Retinal pigment epithelial cell (primary cell): ENCODE measurements at places on chromosomes 4 and X.

GRCh38 chrX:131225078-131225477 lies 64.0 kb downstream of the IGSF1 start:
- no peak for DNase-seq

DNA sequence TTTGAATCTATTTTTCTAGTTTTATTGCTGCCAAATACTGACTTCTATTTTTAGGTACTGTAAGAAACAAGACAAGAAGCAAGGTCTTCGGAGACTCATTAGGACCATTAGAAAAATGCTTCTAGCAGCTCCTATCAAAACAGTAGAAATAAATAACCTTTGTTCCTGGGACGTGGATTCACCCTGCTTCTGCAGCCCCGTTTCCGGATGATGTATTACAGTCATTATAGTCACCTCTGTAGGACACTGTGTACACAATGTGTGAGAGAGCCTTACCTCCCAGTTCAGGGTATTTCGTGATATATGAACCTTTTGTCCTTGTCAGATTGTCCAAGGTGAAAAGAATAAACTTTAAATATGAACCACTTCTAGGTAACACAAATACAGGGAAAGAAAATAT lies 484.0 kb upstream of the TECRL start:
- DNase-seq = no peak

DNA sequence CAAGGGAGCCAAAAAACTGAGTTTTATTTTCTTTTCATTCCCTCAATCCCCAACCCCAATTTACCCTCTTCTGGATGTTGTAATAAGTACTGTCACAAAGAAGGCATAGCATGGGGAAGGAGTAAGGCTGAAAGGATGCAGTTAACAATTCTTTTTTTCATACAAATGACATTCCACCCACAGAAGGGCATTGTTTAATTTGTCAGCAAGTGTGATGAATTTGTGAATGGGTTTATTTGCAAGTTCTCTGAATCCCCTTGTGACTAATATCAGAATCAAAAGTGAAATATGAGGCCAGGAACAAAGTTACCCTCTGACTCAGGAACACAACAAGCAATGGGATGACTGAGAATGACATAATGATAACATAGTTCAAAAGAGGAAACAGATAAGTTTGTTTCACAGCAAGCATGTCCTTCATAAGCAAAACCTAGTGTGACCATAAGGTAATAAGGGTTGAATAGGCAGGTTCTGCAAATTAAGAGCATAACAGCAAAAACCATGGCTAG lies 2.1 kb downstream of the GEMIN8 start:
- no peak for DNase-seq

DNA sequence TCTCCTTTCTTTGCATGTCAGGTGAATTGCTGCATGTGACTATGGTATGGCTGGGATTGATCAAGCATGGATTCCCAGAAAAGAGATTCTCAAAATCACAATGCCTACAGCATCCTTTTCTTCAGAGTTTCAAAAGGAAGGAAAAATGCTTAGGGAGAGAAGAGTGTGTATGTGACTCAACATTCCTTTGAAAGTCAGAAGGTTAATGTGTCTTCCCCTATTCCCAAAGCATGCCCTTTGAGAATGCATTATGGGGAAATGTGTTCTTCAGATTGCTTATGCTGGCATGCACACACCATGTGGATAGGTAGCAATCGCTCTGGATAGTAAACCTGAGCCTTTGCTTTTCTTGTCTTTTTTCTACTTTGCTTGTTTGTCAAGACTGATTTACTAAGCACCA lies 78.5 kb downstream of the ELOVL6 start:
- DNase-seq = no peak

GRCh38 chrX:68254738-68255645 lies 178.3 kb downstream of the OPHN1 start:
- no peak for DNase-seq

GRCh38 chr4:86741846-86742245 lies 107.3 kb downstream of the SLC10A6 start:
- no peak for DNase-seq

DNA sequence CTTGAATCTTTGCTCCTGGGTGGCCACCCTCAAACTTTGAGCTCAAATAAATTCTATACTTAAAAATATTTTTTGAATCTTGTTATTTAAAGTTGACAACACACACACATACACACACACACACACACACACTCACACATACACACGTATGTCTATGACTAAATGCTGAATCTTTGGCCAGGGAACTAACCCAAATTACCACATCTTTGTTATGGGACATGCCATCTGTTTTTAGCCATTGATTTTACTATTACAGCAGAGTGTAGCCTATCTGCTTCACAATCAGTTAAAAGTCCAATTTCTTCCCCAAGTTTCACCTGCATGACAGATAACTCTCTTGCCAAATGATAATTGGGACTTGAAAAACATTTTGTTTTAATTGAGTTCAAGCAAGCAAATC lies 45.0 kb upstream of the USP46 start:
- no peak for DNase-seq

DNA sequence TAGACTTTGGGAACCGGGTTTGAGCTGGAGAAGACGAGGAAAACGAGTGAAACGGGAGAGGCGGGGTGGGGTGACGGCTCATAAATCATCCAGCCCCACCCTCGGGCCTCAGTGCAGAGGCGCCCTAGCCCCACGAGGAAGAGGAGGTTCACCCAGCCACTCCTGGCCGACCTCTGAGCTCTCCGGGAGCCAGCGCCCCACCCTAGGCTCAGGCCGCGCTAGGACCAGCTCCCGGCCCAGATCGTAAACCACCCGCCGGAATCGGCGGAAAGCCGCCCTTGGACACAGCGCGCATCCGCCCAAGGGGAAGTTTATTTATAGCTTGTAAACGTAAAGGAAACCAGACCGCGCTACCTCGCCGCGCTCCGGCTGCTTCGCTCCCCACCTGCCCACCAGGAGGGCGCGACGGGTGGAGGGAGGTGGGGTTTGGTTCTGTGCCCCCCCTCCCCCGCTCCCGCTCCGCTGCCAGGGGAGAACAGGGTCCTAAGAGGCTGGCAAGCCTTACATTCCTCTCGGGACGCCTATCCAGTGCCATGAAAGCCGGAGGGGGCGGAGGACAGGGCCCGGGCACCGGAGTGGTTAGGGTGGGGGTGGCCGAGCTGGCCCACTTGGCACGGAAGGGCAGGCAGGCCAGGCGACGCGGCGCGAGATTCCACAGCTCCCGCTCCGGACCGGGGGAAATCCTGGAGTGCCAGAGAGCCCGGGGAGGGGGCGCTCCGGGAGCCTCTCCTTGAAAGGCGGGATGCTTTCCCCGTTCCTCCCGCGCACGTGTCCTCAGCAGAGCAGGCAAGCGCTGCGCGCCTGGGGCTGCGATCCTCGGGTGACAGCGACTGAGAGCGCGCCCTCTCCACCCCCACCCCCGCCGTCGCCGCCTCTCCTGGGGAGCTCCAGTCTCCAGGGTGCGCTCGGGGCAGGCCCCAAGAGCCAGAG lies 84.2 kb downstream of the BCOR start:
- DNase-seq = no peak

- DNase-seq = no peak
Observed at GRCh38 chrX:14697451-14697850, 168.1 kb downstream of the GLRA2 start.
